A549 treated with AZD2906 at 1 μM for 4 hours (cell line): ENCODE measurements at places on chromosomes 7 and 10. TPM values are rescaled to one million over a fixed set of nuclear protein-coding genes. Genes with fewer than 3 reads are reported as not detected.

The MACC1 gene
- total RNA-seq = not detected in 5 replicates

The SPDYE2 gene
- total RNA-seq = not detected in 5 replicates

The RELN gene
- total RNA-seq = 0.01 to 0.05 TPM (median 0.03 TPM) in 4 of 5 replicates, not detected in the other

The ZNF394 gene
- 15.9 to 18.4 TPM (median 17.9 TPM) in 5 replicates for total RNA-seq

The ENKUR gene
- total RNA-seq = 0.19 to 0.65 TPM (median 0.33 TPM) in 5 replicates

The CFAP46 gene
- 1.0 to 1.6 TPM (median 1.4 TPM) in 5 replicates for total RNA-seq

The ANKRD16 gene
- total RNA-seq = 8.0 to 11.7 TPM (median 11.4 TPM) in 5 replicates

The TIMM23 gene
- total RNA-seq = 147 to 156 TPM (median 149 TPM) in 5 replicates

The LDB3 gene
- 0.08 to 0.24 TPM (median 0.16 TPM) in 5 replicates for total RNA-seq

The PILRA gene
- total RNA-seq = 2.6 to 5.1 TPM (median 4.1 TPM) in 5 replicates

The SAP25 gene
- total RNA-seq = 0.15 to 0.47 TPM (median 0.25 TPM) in 5 replicates

The GSTO2 gene
- 1.5 to 2.2 TPM (median 1.8 TPM) in 5 replicates for total RNA-seq

The PRF1 gene
- 0.03 TPM in 1 of 5 replicates, not detected in the others for total RNA-seq

The POMZP3 gene
- total RNA-seq = 22.4 to 25.8 TPM (median 23.8 TPM) in 5 replicates
